GM13976 (cell line): ENCODE measurements at places on chromosomes 5 and 9.

DNA sequence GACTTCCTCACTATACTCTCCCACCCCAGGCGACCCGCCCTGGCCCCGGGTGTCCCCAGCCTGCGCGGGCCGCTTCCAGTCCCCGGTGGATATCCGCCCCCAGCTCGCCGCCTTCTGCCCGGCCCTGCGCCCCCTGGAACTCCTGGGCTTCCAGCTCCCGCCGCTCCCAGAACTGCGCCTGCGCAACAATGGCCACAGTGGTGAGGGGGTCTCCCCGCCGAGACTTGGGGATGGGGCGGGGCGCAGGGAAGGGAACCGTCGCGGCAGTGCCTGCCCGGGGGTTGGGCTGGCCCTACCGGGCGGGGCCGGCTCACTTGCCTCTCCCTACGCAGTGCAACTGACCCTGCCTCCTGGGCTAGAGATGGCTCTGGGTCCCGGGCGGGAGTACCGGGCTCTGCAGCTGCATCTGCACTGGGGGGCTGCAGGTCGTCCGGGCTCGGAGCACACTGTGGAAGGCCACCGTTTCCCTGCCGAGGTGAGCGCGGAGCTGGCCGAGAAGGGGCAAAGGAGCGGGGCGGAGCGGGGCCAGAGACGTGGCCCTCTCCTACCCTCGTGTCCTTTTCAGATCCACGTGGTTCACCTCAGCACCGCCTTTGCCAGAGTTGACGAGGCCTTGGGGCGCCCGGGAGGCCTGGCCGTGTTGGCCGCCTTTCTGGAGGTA, 2.1 kb downstream of the CA9 start:
- peak; percentile 79 for DNase-seq

- no peak for DNase-seq
Measured at GRCh38 chr5:68521776-68522175, 306.2 kb downstream of the PIK3R1 start.

GRCh38 chr5:110900829-110901228, 162.0 kb downstream of the SLC25A46 start:
- DNase-seq = no peak

DNA sequence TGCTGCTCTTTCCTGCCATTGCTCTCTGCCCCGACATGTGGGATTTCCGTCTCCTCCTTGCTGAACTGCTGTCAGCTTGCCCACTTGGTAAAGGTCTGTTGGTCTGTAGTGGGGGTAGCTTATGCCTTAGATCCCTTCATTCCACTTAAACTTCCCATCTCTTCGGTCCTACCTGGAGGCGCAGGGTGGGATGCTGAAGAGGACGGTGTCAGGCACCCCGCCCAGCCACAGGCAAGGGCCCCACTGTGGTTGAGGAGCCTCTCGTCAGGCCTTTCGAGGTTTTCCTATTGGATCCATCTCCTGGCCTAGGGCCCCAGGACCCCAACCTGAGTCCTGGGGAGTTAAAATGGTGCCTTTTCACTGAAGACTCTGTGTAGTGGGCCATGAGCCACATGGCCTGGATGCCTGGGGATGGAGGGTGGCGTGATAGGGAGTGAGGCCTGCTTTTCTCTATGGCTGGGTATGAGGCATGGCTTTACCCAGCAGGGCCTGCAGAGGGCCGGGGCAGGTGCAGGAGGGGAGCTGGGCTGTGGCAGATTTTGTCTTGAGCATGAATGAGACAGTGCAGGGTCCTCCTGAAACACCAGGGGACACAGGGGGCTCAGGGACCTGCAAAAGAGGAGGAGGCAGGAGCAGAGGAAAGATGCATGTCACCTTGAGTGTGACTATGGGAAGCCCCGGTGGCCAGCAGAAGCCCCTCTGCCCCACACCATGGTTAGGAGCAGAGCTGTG, 25.8 kb upstream of the RNF130 start:
- DNase-seq = no peak

- DNase-seq = no peak
Measured at GRCh38 chr9:99069546-99069945, 35.4 kb upstream of the TGFBR1 start.

DNA sequence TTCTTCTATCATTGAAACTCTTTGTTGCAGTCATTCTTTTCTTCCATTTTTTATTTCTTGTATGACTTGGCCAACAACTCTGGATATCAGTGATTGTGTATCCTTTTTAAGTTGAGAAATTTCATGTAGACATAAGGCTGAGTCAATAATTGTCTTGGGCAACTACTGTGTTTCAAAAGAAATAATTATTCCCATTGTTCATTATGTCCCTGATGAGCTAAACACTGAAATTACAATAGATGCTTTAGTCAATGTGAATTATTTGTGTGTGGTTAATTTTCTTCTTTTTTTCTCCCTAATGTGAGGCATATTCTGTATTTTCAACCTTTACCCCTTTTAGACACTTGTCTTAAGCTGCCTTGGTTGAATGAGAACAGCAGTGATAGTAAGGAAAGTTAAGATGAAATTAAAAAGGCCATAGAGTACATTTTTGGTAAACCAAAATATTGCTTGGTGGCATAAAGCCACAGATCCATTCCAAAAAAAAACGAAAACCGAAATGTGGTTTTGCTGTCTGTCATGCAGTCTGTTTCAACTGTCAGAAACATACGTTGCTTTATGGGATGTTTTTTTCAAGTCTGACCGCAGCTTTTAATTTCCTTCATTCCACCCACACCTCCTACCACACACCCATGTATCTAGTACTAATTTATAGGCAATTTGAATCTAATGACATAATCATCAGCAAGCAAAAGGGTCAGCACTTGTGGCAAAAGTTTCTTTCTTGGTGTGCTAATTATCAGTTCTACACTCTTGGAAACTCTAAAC, 21.1 kb downstream of the TLE4 start:
- no peak for DNase-seq

DNA sequence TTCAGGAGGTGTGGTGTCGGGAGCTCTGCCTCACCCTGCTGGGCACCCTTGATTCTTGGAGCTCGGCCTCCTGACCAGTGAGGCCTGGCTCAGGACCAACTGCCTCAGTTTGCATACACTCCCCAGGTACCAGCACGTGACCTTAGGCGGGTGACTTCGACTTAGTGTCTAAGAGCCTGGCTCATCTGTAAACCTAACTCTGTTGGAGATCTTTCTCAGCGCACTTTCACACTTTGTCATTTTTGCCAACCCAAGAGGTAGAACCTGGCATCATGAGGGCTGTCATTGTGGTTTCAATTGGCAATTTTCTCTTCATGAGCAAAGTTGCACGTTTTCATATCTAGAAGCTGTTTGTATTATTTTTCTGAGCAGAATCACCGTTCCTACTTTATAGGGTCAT, 13.4 kb upstream of the WNK2 start:
- no peak for DNase-seq

DNA sequence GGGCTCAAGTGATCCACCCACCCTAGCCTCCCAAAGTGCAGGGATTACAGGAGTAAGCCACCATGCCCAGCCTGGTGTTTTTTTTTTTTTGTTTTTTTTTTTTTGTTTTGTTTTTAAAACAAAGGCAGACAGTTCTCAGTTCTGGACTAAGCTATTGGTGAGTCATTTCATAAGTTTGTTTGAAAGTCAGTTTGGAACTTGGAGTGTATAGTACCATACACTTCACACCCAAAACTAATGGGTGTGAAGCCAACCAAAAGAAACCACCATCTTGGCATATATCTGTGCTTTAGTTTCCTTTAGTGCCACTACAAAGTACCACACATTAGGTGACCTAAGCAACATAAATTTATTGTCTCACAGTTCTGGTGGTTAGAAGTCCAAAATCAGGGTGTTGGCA, 13.4 kb downstream of the MAST4 start:
- DNase-seq = no peak

DNA sequence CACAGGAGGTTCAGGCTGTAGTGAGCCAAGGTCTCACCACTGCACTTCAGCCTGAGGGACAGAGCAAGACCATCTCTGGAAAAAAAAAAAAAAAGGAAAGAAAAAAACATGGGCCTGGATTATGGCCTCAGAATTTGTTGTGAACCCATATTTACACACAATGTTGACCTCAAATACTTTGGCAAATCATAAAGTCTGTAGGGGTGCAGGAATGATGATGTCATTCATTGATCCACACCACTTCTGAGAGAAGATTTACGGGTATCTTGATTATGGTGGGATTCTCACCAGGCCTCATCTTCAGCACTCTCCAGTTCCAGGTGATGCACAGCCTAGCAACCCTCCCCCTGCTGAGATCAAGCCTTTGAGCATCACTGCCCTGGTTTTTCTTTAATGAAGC, 156.9 kb downstream of the CDH6 start:
- no peak for DNase-seq

DNA sequence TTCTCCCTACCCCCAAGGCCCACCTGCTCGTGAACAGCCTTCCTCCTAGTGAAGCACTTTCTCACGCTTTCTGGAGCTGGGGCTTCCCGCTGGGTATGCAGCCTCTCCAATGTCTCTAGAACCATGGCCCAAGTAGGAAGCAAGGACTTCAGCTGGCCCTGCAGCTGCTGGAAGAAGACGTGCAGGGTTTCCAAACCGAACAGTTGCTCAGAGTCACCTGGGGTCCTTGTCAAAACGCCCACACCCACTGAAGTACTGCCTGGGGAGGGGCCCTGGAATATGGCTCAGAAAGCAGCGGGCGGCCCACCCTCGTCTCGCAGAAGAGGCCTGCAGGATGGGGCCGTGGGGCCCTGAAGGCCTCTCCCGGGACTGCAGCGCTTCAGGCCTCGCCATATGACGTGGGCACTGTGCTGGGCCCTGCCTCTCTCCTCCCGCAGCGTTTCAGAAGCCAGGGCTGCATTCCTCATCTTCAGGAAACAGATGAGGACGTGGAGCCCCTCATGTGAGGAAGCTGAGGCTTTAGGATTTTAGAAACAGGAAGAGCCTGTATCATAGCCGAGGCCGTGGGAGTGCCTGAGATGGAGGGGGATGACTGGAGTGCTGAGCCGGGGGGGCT, 116.0 kb upstream of the LMX1B start:
- no peak for DNase-seq

- DNase-seq = no peak
Measured at GRCh38 chr9:127495884-127496555, 44.7 kb downstream of the LRSAM1 start.

GRCh38 chr5:67215519-67216471, 19.2 kb upstream of the CD180 start:
- DNase-seq = peak; percentile 77

GRCh38 chr5:73596705-73597328, 29.2 kb upstream of the ARHGEF28 start:
- no peak for DNase-seq

GRCh38 chr9:124248066-124248465, 9.7 kb upstream of the NEK6 start:
- no peak for DNase-seq

DNA sequence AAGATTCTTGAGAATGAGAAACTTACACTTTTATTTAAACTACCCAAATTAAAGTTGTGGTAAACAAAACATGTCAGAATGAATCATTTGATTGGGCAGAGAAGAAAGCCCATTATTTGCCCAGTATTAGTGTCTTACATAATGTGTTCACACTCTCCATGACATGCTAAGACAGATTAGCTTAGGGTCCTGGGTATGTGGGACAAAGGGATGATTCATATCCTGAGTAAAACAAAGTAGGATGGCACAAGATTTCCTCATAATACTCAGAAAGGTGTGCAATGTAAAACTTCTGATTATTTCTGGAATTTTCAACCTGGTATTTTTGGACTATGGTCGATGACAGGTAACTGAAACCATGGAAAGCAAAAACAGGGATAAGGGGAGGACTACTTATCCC, 183.9 kb upstream of the POU5F2 start:
- DNase-seq = no peak

GRCh38 chr5:137478043-137478442, 21.1 kb downstream of the SPOCK1 start:
- DNase-seq = no peak

- DNase-seq = no peak
Measured at GRCh38 chr9:91181541-91181940, 180.2 kb downstream of the AUH start.

DNA sequence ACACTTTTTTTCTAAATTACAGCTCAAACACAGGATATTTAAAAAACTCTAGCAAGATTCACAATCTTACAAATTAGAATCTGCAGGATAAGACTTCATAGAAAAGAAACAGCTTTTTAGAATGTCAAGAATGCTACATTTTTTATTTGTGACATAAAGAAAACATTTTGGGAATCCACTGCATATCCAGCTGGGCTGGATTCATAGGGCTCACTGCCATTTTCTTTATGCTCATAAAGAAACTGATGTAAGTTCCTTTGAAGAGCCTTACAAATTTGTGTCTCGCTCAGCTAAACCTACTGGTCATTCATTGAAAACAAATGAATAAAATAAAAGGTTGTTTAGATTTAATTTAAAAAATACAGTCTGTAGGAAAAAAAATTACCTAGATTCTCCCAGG, 332.3 kb downstream of the TRPM3 start:
- no peak for DNase-seq

- DNase-seq = no peak
Measured at GRCh38 chr5:171702135-171702770, 83.4 kb upstream of the SMIM23 start.

DNA sequence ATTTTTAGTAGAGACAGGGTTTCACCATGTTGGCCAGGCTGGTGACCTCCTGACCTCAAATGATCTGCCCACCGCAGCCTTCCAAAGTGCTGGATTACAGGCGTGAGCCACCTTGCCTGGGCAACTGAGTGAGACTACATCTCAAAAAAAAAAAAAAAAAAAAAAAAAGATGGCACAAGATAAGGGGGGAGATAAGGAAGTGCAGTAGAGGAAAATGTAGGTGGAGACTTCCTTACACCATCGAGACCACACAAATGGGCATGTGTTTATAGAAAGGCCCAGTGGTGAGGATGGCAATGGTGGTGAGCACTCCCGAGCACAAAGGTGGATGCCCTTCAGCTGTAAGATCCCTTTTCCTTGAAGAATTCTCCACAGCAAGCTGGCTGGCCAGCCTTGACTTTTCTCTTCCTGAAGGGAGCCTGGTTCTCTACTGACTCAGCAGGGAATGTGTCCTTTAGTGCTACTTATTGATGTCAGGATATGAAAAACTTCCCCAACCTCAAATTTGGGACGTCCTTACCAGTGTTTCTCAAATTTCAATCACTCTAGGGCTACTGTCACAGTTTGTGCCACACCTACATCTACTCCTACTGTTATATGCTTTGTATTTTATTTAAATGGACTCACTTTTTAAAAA, 28.2 kb downstream of the ERGIC1 start:
- DNase-seq = no peak

GRCh38 chr9:108282872-108283271, 572.9 kb downstream of the ACTL7B start:
- no peak for DNase-seq

- DNase-seq = no peak
Measured at GRCh38 chr5:157345485-157345884, 79.6 kb downstream of the CYFIP2 start.

DNA sequence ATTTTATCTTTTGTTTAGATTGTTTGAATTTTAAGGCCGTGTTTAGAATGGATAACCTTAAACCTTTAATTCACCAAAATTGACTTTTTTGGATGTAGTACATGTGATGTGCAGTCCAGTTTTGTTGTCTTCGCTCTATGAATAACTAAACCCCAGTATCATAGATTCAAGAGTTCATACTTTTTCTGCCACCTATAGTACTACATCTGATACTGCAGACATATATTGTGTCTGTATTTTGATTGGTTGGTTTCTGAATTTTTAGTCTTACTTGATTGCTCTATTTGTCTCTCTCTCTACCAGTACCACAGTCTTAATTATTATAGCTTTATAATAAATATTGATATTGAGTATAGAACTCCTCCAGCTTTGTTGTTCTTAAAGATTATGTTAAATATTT, 58.1 kb downstream of the PPIP5K2 start:
- no peak for DNase-seq
